ENCODE measurements at places on chromosomes 4 and X.

- no peak for DNase-seq
These were observed 70.7 kb downstream of the DOCK11 start for GRCh38 chrX:118566359-118566758.

DNA sequence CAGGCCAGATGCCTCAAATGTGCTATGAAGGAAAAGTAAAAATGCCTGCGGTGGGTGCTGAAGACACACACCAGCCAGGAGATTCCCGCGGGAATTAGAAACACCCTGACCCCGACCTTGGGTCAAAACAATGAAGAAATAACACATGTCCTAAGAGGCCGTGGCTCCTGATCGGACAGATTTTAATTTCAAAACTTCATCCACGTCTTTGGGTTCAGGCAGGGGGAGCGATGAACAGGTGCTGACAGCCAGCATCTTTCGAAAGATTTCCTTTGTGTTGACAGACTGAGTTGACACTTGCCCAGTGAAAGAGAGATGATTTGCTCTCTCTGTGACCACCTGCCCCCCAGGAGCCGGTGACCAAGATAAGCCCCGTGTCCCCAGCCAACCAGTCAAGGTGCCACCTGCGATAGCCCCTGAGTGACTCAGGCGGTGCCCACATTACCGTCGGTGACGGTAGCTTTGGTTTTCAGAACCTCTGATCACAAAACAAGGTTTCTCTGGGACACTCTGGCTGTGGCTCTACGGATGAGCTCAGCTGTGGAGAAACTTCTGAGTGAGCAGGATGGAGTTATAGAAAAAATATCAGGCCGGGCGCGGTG, 11.0 kb upstream of the IL3RA start:
- DNase-seq = no peak

DNA sequence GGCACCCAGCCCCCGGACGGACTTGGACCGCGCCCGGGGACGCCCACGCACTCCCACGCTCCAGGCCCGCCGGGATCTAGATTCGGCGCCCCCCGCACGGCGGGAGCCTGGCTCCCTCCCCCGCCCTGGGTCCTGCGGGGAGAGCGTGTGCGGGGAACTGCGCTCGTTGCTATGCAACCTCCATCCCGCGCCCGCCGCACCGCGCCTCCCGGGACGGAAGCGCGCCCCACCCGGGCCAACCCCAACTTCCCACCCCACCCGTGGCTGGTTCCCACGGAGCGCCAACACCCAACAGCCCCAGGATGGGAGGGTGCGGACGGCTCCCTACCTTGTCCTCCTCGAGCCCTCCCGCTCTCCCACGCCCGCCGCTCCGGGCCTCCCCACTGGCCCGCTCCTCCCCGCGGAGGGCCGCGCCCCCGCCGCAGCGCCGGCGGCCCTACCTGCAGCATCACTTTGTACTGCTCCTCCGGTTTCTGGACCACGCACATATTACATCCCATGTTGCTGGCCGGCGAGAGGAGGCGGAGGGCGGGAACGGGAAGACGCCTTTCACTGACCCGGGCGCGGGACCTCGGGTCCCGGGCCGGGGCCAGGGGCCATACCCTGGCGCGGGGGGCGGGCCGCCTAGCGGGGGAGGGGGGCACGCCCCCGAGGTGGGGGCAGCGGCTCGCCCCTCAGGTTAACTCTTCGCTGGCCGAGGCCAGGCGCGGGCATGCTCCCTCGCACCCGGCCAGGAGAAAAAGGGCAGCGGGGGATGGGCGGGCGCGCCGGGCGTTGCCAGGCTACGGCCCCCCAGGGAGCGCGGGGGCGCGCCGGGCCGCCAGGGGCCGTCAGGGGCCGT, at the start of gene PDZD4:
Gene PDZD4 (minus strand): TSS at position 746 of the 841 bp plus-strand sequence. CDS start 246 bp downstream, at position 500.
- DNase-seq = no peak

DNA sequence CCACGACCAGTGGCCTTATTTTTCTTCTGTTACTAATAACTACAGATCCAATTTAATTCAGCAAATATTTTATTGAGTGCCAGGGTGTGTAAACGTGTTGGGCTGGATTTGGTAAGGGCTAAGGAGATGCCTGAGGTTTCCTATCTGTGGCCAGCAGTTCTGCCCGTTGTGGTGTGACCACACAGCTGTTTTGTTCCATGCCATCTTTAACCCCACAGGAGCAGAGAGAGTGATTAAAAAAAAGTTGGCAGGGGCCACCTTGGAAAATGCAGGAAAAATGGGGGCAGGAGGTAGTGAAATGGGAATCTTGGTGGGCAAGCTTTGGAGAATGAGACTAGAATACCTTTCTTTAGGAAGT, 1.1 kb downstream of the PLAC8 start:
- DNase-seq = no peak

GRCh38 chr4:99845179-99845578, 28.6 kb downstream of the DAPP1 start:
- DNase-seq = no peak

DNA sequence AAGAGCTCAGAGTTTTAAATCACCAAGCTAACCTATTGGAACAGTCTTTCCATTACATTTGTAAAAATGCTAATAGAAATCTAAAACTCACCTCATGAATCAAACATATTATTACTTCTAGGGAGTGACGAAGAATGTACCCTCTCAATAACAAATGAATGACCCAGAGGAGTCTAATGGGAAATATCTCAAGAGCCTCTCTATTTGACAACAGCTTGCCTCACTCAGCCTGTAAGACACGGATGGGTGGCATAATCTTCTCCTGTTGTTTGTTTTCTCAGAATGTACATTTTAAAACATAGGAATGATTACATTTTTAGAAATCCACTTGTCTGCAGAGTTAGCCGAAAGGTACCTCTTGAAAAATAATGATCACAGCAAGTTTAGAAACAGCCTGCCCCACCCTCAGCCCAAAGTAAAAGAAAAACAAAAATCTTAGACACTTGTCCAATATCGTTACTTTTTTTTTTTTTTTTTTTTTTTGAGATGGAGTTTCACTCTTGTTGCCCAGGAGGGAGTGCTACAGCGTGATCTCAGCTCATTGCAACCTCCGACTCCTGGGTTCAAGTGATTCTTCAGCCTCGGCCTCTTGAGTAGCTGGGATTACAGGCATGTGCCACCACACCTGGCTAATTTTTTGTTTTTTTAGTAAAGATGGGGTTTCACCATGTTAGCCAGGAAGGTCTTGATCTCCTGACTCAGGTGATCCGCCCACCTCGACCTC, 183.6 kb upstream of the FTHL17 start:
- DNase-seq = no peak

DNA sequence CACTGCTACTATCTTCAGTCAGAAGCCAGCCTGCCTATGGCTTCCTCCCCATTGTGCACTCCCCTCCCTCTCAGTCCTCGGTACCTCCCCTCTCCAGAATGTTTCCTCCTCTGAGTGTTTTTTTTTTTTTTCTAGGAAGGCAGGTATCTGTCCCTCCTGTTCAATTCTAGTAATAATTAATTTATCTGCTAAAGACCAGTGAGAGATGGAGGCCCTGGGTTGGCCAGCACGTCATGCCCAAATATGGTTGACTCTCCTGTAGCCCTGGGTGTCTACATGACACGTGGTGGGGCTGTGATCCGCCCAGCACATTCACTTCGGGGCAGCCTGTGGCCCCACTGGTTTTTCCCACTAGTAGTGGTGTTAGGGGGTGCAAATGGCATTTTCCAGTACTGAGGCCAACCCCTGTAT, 1.8 kb downstream of the FLNA start:
- no peak for DNase-seq

GRCh38 chrX:38175139-38175538, 45.5 kb downstream of the SRPX start:
- DNase-seq = no peak

DNA sequence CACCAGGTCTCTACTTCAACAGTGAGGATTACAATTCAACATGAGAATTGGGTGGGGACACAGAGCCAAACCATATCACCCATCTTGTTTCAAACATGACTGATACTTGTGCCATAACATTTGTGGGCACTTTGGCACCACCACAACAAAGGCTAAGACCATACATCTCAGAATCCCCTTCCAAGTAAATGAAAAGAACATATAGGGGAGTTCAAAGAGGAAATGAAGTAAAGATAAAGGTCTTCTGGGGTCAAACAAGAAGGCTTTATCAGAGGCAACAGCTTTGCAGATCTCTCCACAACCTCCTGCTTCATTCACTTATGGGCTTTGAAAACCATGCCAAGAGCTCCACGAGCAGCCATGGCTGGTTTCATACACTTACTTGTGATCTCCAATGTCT, 122.7 kb downstream of the ANKRD50 start:
- no peak for DNase-seq

- no peak for DNase-seq
These were observed 3.6 kb upstream of the SPP1 start for GRCh38 chr4:87971866-87972265.

GRCh38 chr4:154489558-154490233, 1.9 kb downstream of the DCHS2 start:
- no peak for DNase-seq

GRCh38 chr4:36771411-36772153, 473.0 kb upstream of the NWD2 start:
- no peak for DNase-seq

GRCh38 chrX:37824491-37825214, 22.7 kb downstream of the DYNLT3 start:
- no peak for DNase-seq

DNA sequence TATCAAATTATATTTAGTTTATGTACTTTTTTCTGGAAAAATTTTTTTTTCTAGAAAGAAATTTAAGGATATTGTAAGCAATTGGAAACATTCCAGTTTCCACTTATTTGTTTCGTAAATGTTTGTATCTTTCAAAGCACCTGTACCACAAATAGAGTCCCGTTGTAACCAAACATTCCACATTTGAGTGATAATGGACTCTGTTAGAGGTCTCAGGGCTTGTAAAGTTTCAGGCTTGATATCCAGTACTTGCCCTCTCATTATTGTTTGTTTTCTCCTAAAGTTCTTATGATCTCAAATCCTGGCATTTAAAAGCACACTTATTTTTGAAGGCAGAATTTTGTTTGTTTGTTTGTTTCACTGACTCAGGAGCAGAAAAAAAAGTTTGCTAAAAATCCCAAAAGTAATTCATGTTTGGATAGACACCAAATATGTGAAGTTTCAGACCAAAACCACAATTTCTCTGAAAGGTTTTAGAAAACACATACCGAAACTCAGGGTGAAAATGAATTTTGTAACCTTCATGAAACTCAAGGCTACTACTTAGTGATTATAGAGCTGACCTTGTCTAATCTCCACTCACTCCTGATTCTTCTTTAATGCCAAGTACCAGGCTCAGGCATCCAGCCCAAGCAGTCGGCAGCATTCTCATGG, 5.7 kb upstream of the TMEM192 start:
- no peak for DNase-seq

- no peak for DNase-seq
These were observed 500.0 kb downstream of the SPRY1 start for GRCh38 chr4:123896446-123897071.

GRCh38 chr4:82561786-82562563, at the start of gene TMEM150C:
Gene TMEM150C, minus strand, starts transcription at chr4:82561988. Its CDS starts 57,331 bp downstream, at chr4:82504657.
- DNase-seq = no peak

- no peak for DNase-seq
These were observed 438.1 kb downstream of the TLL1 start for GRCh38 chr4:166311169-166311568.

DNA sequence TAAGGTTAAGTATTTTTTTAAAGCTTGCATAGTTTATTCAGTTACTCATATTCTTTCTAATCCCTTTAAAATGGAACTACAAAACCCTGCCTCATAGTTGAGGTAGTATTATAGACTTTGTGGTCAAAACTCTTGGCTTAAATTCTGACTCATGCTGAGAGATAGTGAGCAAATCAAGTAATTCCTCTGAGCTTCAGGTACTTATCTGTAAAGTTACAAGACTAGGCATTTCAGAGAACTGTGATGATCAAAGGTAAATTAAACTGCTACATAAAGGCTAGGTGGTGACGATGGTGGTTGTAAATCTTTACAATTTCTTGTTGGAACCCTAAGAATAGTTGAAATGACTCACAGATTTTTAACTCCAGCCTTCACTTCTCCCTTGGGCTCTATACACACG, 3.2 kb upstream of the CLOCK start:
- DNase-seq = no peak

GRCh38 chrX:97367125-97367524, 483.4 kb downstream of the RPA4 start:
- no peak for DNase-seq

GRCh38 chr4:152935143-152935542, 980 bp upstream of the FHDC1 start:
- no peak for DNase-seq

DNA sequence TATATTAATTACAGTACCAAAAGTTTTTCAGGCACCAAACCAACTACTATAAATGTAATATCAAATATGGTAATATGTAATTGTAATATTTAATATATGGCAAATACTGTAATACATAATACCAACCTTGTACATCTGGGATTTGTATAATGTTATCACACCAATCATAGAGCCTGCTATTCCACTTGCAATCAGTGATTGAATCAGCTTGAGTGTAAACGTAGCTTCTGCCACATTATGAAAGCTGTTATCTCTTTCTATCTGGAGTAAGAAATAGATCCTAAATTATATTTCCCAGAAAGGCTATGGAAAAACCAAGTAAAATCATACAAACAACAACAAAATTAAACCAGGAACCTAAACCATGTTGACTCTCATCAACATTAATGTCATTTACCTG, 24.7 kb upstream of the NEUROG2 start:
- DNase-seq = no peak

DNA sequence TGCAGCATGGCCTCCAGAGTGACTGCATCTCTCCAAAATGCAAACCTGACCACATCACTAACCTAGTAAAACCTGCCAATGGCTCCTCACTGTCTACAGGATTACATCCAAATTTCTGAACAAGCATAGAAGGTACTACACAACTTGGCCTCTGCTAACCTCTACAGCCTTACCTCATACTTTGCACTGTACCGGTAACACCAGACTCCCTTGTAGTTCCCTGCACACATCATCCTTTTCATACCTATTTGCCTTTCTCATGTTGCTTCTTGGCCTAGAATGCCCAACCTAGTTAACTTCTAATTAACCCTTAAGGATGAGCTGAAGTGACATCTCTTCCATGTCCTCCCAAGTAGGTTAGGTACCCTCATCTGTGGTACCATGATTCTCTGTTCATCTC, 33.4 kb upstream of the KCNE5 start:
- DNase-seq = no peak

- no peak for DNase-seq
These were observed 84.2 kb upstream of the TLL1 start for GRCh38 chr4:165788686-165789463.

DNA sequence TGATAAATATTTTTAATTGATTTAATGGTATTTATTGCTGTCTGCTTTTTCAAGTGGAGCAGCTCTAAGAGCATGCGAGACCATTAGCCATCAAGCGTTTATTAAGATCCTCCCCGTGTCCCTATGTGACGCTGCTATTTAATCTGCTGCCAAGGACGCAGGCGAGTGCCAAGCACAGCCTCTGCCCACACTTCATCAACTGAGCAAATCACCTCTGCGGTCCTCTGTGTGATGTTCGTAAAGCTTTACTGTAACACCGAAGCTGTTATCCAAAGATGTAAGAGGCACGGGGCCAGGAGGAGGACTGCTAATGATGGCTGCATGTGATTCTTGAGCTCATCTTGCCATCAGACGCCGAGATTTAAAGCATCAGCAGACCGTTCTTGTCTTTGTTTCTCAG, 79.5 kb downstream of the STOX2 start:
- no peak for DNase-seq

- no peak for DNase-seq
These were observed 259.7 kb downstream of the BMPR1B start for GRCh38 chr4:95017305-95018064.

- no peak for DNase-seq
These were observed 13.8 kb downstream of the MGARP start for GRCh38 chr4:139266208-139266582.

All from stimulated activated CD8-positive, alpha-beta memory T cell treated with anti-CD3 and anti-CD28 coated beads, Interleukin-15, amount 100 ng/mL, for 24 hours (primary cell).